Non-pigmented ciliary epithelial cell (primary cell): ENCODE measurements at places on chromosomes 1 and 21.

DNA sequence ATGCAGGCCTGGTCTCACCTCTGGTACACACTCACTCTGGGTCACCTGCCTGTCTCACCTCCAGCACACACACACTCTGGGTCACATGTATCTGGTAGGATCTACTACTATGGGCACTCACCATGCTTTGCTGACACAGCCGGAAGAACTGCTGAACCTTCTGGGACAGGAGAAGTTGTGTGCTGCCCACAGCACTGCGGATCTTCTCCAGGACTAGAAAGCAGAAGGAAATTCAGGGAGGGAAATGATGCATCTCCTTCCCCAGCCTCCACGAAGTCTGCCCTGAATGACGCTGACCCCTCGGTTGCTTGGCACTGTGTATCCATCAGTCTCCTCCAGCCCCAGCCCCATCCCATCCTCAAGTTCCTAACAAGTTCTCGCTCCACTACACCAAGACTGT, 7.9 kb upstream of the SMIM12 start:
- no peak for DNase-seq

DNA sequence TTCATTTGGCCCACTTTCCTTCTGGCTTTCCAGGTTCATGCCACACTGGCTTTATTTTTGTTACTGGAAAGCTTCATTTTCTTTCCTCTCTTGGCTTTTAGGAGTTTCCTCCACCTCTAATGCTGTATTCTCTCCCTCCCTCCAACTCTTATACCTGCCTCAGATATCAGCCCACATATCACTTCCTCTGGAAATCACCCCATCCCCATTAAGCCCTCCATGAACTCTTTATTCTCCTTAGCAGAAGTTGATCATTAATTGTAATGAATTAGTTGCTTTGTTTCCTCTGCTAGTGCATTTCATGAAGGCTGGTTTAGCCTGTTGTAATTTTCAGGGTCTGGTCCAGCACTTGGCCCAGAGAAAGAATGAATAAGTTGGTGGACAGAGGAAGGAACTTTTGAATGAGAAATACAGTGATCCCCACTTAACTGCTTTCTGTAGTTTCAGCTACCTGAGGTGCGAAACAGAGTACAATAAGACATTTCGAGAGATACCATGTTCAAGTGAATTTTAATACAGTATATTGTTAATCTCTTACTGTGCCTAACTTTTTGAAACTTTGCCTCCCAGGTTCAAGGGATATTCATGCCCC, 1.7 kb downstream of the SOAT1 start:
- DNase-seq: no peak

DNA sequence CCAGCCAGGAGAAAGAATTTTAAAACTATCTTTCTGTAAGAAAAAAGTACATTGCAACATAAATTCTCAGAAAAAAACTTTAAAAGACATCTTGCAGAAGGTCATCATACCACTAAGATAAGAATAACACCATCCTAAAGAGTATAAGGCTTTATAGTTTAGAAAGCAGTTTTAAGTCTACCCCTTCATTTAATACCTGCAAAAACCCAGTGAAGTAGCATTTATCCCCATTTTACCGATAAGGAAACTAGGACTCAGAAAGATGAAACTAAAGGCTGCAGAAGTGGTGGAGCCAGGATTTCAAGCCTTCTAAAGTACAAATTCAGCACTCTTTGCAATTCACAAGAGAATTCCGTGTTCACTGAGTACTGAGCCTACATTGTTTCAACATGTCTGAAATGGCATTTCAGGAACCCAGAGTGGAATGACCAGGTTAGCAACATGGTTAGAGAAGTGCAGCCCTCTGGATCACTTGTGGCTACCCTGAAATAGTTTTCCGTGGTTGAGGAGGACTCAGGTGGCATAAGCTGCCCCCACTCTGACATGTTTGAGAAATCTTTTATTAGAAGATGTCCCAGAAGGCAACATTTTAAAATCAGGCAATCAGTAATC, 6.7 kb downstream of the MYCL start:
- DNase-seq: no peak

GRCh38 chr1:56645677-56646305, 677 bp downstream of the PRKAA2 start:
- no peak for DNase-seq

DNA sequence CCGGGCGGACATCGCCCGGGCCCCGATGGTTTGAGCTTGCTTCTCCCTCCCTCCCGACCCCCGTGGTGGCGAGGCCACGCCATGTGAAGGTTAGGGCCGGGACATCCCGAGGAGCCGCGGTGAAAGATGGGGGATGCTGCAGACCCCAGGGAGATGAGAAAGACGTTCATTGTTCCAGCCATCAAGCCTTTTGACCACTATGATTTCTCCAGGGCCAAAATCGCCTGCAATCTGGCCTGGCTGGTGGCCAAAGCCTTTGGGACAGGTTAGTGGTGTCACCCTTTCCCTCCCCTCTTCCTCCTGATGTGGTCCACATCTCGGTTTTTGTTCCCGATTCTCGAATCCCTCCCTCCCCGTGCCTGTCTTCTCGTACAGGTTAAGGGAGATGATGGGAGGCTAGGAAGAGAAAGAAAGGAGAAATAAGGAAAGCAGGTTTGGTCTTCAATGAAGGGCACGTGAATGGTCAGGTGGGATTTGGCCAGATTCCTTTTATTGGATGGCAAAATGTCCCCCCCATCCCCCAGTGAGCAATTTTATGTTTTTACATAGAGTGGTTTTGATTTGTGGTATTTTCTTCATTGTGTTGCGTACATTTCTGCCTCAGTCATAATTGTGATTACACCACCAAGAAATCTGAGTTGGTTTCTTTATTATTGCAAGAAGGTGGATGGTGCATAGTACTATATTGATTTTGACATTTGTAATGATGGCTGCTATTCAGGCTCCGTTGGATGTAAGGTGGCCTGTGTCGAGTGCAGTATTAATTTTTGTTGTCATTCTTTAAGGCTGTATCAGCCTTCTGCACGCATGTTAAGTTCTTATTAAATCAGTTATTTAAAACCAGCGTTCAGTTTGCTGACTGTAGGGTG, 1.2 kb downstream of the CAMSAP2 start:
- no peak for DNase-seq

DNA sequence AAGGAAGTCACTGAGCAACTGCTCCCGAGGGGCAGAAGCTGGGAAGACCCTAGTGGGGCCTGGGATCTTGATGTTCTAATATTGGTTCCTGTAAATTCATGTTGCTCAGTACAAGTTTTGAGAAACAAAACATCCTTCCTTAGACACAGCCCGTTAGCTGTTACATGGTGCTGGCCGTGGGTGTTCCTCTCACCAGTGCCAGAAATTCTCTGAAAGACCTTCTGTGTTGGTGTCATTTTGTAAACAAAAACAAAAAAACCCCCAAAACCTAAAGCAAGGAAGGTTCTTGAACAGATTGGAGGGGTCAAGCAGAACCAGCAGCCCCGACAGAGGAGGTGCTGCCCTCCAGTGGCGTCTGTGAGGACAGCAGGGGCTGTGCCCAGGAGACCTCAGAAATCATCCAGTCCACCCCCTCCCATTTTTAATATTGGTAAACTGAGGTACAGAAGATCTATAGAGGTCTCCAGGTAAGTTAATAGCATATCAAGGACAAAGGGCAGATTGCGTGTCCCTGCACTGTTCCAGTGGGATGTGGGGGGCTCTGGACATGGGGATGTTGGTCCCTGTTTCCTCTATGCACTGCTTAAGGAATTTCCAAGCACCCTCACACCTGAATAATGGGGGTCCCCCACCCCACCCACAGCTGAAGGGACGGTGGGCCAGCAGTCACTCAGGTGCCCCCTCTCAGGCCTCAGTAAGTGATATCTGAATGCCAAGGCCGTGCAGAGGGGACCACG, 38.2 kb downstream of the SLC2A7 start:
- DNase-seq: no peak

DNA sequence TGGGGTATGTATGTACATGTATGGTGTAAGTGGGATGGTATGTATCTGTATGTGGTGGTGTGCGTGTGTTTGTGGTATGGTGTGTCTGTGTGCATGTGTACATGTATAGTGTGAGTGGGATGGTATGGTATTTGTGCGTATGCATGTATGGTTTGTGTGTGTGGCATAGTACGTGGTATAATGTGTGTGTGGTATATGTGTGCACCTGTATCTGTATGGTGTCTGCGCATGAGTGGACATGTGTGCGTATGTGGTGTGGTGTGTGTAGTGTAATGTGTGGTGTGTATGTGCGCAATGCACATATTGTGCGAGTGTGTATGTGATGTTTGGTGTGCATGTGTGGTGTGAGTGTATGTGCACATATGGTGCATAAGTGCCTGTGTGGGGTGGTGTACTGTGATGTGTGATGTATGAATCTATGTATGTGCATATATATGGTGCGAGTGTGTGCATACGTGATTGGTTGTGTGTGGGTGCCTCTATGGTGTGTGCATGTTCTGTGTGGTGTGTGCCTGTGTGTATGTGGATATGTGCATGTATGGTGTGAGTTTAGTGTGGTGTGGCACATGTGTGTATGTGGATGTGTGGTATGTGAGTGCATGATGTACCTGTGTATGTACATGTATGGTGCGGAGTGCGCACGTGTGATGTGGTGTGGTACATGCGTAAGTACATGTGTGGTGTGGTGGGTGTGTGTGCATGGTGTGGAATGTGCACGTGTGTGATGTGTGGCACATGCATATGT, 38.8 kb downstream of the WDR4 start:
- no peak for DNase-seq

GRCh38 chr1:246471688-246472087, 35.4 kb downstream of the SMYD3 start:
- no peak for DNase-seq

DNA sequence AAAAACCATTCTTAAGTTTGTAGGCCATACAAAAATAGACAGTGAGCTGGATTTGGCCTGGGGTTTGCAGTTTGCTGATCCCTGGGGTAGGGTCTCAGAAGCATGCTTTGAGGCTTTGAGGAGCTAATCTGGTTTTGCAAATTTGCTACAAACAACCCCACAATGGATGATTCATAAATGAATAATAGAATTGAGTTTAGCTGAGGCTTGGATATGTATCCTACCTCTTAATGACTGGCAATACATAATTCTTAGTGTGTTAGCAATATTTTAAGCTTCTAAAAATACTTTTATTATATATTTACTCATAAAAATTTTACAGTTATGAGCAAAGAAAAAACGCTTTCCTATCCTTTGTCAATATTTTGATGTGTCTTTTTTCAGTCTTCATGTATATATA, 50.6 kb downstream of the ROR1 start:
- DNase-seq: no peak

DNA sequence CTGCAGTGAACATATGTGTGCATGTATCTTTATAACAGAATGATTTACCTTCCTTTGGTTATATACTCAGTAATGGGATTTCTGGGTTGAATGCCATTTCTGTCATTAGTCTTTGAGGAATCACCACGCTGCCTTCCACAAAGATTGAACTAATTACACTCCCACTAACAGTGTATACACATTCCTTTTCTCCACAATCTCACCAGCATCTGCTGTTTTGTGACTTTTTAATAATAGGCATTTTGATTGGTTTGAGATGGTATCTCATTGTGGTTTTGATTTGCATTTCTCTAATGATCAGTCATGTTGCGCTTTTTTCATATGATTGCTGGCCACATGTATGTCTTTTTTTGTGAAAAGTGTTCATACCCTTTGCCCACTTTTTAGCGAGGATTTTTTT, 680.5 kb downstream of the PTPRC start:
- DNase-seq: no peak

DNA sequence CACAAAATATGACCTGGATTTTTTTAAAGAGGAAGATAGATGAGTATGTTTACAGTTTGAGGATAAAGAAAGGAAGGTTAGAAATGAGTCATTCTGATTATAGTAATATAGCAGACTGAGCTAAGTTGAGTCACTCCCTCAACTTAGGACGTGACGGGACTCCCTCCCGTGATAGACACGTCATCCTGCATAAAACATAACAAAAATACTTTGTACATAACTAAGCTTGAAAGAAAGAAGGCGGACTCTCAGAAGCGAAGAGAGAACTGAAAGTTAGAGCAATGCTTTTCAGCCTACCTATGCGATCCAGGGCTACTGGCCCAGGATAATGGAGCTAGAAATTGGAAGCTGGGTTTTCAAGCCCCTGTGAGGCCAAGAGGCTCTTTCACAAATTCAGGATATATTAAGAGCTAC, 53.0 kb upstream of the DESI2 start:
- DNase-seq: peak; percentile 91

DNA sequence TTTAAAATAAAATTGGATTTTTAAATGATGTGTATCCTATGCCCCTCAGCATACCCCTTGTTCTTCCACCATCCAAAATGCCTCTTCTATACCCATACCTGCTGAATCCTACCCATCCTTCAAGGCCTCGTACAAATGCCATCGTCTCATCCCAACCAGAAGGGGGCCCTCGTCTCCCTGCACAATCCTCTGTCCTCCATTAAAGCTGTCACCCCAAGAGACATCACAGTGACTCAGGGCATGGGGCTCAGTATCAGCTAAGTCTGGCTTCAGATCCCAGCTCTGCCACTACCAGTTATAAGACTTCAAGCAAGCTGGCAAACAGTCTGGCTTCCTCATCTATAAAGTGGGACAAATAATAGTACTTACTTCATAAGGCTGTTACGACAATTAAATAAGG, 23.8 kb downstream of the IGFN1 start:
- DNase-seq: no peak

DNA sequence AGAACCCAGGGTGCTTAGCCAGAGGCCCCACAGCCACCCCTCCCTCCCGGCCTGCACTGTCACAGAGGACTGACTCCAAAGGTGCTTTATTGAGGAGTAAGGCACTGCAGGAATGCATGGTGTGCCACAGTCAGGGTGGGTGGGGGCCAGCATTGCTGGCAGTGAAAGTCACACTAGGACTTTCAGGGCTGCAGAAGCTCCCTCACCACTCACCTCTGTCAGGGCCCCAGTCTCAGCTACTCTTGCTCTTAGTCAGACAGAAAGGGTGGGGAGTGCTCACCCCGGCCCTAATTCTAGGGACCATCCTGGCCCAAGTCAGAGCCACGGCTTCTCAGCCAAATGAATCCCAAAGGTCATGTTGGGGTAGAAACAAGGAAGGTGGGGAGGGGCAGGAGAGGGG, 19.4 kb downstream of the KNCN start:
- no peak for DNase-seq

DNA sequence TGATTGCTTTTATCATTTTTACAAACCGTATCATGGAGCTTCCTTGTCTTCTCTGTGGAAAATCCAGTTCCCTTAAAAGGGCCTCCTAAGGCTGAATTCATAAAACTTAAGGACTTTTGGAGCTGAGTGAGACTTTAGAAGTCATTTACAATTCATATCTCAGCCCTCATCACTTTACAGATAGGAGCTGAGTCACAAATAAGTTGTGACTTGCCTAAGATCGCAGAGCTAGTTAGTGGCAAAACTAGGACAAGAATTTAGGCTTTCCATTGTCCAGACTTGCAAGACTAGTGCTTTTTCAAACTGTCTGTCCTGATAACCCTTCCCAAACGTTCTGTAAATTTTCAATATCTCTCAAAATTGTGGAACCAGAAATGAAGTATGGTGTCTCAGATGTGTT, 37.3 kb downstream of the C1orf21 start:
- no peak for DNase-seq

- DNase-seq: no peak
Measured at GRCh38 chr1:7983086-7983778, 21.7 kb downstream of the PARK7 start.

DNA sequence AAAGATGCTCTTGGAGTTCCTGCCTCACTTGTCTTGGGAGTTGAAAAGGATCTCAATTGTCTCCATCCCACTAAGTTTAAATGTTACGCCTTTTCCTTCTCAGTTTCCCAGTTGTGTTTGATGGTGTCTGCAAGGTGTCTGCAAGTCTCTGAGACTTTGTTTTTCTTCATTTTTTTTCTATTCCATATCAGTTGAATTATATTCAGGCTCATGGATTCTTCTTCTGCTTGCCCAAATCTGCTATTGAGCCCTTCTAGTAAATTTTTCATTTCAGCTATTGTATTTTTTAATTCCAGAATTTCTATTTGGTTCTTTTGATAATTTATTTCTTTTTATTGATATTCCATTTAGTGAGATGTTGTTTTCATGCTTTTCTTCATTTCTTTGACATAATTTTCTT, 47.4 kb upstream of the TSHB start:
- no peak for DNase-seq
